Fibroblast of the aortic adventitia (primary cell): ENCODE measurements at places on chromosomes 16 and 17. TPM values are rescaled to one million over a fixed set of nuclear protein-coding genes. Genes with fewer than 3 reads are reported as not detected.

DNA sequence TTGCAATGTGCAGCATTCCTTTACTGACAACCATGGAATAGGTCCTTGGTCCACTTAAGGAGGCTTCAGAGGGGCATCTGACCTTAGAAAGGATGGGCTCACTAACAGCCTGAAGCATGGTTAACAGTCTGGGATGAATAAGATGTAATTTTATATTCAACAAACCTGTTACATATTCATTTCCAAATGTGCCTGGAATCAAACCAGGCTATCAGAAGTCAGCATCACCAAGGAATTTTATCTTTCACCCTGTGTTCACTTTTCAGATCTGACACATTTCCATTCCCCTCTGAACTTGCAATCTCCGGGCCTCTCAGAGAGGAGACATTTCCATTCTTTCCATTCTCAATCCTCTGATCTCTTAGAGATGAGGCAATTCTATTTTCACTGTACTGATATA is 62.4 kb downstream of the SNX11 start:
- no peak for DNase-seq

DNA sequence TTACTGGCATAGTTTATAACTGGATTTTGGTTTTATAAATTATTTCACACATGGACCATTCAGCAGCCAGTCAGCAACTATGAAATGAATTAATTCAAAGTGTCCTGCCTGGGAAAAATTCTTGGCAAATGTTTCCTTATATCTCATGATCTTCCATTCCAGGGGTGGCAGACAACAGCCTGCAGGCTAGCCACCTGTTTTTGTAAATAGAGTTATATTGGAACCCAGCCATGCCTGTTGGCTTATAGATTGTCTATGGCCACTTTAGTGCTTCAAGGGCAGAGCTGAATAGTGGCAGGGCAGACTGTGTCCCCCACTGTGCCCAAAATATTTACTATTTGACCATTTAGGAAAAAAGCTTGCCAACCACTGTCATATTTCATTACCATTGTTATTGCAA is 613.7 kb downstream of the TMEM114 start:
- no peak for DNase-seq

The GUCY2D gene
- total RNA-seq, result not detected in 2 replicates

DNA sequence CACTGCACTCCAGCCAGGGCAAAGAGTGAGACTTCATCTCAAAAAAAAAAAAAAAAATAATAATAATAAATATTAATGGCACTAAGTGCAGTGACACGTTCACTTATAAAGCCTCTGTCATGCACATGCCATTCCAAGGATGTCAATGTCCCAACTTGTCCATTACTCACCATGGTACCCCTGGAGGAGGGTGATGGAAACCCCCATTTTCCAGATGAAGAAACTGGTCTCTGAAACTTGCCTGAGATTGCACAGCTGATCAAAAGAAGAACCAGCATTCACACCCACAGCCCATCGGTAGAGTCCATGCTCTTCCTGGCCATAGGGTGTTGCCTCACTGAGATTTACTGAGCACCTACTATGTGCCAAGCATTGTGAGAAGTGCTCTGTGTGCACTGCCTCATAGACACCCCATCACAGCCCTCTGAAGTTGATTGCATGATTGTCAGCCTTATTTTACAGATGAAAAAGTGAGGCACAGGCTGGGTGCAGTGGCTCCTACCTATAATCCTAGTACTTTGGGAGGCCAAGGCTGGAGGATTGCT is 123.7 kb downstream of the ABCC1 start:
- no peak for DNase-seq

GRCh38 chr16:46826631-46827030 is 4.3 kb downstream of the C16orf87 start:
- DNase-seq, result no peak

- no peak for DNase-seq
These were observed 14.6 kb downstream of the GNGT2 start for GRCh38 chr17:49195751-49196150.

DNA sequence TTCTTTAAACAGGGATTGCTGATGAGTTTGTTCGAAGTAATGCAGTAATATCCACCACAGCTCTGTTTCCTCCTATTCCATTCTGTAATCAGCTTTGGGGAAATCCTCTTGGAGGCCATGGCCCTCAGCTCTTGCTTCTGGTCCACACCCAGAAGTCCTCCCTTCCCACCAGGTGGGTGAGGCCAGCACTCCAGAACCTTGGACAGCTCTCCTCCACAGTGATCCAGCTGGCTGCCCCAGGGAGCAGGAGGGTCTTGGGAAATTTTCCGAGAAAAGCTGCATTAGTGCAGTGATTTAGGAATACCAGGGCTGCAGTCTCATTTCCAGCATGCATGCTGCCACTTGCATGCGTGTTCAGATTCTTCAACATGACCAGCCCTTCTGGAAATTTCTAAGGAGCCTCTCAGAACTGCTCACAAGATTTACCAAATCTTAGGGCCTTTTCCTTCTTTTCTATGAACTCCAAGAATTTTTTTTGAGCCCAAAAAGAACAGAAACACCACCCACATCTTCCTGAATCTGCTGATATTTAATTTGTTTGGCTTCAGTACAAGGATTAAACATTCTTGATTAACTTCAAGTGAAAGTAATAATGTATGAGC is 4.2 kb downstream of the SMPD3 start:
- peak; percentile 30 for DNase-seq
